ENCODE measurements at places on chromosomes 3 and 15.

GRCh38 chr3:99108508-99108907 is 207.0 kb upstream of the DCBLD2 start:
- DNase-seq, result no peak

DNA sequence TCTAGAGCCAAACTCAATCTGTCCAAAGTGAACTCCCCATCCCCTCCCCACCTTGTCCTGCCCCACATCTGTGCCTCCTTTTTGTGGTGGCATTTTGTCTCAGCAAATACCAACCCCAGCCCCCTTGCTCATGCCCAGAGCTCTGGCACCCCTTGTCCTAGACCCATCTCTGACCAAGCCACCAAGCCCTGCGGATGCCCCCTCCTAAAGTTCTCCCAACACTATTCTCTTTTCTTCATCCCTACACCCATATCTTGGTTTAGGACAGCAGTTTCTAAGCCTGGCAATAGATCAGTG is 17.7 kb downstream of the ACAA1 start:
- DNase-seq, result no peak

GRCh38 chr15:66595332-66595731 is 29.5 kb upstream of the LCTL start:
- no peak for DNase-seq

DNA sequence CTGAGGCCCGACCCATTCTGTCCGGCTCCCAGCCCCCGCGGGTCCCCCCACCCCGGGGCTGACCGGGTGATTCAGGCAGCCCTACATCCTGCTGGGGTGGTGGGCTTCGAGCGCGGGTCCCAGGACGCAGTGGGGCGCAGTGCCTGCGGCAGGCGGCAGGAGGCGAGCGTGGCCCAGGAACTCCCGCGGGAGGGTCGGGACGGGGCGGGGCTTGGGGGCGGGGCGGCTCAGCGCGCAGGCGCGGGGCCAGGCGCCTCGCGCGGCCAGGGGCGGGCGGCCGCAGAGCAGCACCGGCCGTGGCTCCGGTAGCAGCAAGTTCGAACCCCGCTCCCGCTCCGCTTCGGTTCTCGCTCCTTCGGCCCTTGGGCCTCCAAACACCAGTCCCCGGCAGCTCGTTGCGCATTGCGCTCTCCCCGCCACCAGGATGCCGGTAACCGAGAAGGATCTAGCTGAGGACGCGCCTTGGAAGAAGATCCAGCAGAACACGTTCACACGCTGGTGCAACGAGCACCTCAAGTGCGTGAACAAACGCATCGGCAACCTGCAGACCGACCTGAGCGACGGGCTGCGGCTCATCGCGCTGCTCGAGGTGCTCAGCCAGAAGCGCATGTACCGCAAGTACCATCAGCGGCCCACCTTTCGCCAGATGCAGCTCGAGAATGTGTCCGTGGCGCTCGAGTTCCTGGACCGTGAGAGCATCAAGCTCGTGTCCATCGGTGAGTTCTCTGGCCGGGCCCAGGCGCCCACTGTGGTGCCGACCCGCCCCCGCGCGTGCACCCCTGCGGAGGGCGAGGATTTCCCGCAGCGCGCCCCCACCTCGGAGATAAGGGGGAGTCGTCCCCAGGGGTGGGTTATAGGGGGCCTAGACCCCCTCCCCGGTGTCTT is at the start of gene FLNB:
TSS of gene FLNB (plus strand) at position 282 of the 885 bp plus-strand sequence. CDS start at position 425, 143 bp downstream.
- peak; percentile 73 for DNase-seq

DNA sequence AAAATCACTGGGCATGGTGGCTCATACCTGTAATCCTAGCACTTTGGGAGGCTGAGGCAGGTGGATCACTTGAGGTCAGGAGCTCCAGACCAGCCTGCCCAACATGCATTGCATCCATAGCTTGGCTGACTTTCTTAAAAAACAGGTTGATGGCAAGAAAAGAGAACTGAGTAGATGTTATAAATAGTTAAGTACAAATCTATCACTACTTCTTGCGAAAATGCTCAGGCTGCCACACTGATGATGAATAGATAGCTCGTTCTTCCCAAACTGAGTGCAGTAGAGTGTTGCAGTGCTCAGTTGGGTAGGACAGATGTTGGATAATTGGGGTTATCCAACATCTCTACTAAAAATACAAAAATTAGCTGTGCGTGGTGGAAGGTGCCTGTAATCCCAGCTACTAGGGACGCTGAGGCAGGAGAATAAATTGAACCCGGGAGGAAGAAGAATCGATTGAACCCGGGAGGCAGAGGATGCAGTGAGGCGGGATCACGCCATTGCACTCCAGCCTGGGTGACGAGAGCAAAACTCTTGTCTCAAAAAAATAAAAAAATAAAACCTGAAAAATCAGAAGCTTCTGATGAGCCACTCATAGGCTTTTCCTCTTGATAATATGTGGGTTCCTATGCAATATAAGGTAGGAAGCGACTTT is 1.2 kb downstream of the BTLA start:
- DNase-seq, result no peak

GRCh38 chr15:29822100-29822683 is at the start of gene TJP1:
Gene TJP1, minus strand, starts transcription at chr15:29822468. Its CDS starts 440 bp downstream, at chr15:29822028.
- DNase-seq, result peak; percentile 75

DNA sequence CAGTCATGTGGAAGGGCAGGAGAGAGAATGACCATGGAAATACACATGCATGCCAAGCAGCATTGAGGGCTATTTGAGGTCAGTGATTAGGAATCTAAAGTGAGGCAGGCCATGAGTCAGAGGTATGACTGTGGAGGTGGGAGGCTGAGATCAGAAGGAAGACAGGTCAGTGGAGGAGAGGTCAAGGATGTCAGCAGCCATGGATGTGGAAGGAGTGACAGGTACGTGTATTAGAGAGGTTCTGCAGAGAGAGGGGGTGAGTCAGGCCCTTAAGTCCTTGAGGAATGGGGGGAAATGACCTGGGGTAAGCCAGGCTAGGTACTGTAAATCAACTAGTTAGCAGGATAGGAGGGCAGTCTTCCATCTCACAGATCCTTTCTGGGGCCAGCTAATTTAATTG is 166.6 kb downstream of the ANO10 start:
- DNase-seq, result no peak

- DNase-seq, result no peak
Observed at GRCh38 chr15:92676561-92676960, 21.0 kb upstream of the FAM174B start.
